ENCODE measurements at places on chromosomes 13 and 19.

GRCh38 chr19:30393729-30394480 is 21.7 kb downstream of the ZNF536 start:
- no peak for DNase-seq

DNA sequence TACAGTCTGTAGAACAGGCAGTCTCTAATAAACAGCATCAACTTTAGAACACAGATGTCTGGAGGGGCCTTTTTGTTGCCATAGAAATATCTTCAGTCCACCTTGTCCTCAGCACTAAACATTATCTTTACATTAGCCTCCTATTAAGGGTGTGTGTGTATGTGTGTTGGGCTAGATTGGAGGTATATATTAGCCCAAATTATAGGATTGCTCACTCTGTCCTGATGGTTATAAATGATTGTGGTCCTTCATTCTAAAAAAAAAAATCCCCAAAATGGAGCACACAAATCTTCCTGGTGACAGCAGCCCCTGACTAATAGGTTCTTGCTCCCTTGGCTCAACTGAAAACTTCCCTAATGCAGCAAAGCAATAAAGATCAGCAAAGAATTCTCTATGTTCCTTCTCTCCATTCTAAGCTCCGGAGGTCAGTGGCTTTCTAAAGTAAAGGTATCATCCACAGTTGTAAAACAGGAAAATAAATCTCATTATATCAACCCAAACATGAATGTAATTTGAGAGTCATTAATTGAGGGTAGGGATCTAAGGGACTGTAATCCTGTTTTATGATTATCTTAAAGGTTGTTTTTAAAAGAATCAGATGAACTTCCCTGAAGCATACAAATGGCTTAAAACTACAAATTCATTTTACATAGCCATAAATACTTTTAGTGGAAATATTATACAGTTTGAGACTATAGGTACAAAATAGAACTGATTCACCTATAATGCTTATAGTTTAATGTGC is 232.7 kb downstream of the KLF12 start:
- no peak for DNase-seq

GRCh38 chr13:31092646-31093045 is 69.1 kb downstream of the HSPH1 start:
- no peak for DNase-seq

DNA sequence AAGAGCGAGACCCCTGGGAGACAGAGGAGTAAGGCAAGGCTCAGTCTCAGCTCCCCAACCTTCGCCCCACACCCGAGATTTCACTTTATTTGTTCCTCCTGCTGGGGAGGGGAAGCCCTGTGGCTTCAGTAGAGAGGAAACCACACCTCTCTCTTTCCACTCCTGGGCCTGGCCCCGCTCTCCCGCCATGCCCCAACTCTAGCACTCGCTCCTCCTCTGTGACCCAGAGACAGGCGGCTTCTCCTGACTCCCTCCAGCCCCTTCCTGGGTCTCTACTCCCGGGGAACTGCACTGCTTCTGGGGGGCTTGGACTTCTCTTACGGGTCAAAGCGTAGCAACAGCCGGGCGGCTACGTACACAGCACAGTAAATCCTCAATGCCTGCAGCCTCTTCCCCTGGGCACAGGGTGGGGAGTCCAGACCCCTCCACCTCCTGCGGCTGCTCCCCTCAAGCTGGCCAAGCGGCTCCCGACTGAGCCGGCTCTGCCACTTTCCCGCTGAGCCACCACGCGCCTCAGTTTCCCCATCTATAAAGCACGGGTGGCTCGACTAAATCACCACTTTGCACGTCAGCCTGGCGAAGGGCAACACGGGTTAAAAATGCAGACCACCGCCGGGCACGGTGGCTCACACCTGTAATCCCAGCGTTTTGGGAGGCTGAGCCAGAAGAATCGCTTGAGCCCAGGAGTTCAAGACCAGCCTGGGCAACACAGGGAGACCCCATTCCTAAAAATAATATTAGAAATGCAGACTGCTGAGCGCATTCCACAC is 1.4 kb downstream of the RNF126 start:
- no peak for DNase-seq

DNA sequence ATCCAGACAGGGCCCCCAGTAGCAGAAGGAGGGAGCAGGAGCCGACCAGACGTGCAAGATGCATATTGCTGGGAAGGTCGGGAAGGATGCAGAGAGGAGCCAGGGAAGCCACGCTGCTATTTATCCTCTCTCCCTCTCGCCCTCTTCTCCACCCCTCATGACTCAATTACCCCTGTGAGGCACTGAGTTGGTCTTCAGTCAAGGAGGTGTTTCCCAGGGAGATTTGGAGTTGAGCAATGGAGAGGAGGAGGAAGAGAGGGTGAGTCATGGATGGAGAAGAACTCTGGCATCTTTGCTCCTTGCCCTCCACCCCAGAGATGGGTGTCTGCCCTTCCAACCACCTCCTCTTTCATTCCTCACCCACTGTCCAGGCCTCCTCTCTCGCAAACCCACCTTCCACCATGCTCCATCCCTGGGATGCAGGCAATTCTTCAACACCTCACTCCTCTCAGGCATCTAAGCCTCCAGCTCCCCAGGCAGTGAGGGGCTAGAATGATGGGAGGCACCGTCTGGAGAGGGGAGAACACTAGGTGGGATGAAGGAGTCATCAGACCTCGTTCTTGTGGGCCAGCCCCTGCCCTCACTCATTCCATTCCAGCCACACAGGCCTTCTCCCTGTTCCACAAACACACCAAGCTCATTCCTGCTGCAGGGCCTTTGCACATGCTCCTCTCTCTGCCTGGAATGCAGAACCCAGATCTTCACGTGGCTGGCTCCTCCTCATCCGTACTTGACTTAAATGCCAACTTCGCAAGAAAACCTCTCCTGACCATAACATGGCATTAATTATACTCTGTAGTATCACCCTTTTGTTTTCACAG is at the start of gene SBSN:
TSS of gene SBSN (minus strand) at position 94 of the 821 bp plus-strand sequence. CDS start at position 64, 30 bp downstream.
- no peak for DNase-seq

- peak; percentile 27 for DNase-seq
Measured at GRCh38 chr19:5578097-5578846, 10.5 kb upstream of the TINCR start.

DNA sequence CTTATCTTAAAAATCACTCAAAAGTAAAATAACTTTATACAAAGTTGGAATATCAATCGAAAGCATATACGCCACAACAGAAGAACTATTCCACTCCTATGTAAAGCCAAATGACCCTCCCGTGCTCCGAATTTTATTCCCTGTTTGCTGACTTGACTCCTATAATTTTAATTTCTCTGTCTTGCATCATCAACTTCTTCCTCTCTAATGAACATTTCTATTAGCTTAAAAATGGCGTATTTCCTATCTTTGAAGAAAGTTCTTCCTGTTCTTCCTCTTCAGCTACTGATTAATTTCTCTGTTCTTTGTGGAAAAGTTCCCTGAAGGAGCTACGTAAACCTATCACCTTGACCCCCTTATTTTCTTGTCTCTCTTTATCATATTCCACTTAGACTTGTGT is 389.3 kb downstream of the LMO7 start:
- DNase-seq = peak; percentile 22

DNA sequence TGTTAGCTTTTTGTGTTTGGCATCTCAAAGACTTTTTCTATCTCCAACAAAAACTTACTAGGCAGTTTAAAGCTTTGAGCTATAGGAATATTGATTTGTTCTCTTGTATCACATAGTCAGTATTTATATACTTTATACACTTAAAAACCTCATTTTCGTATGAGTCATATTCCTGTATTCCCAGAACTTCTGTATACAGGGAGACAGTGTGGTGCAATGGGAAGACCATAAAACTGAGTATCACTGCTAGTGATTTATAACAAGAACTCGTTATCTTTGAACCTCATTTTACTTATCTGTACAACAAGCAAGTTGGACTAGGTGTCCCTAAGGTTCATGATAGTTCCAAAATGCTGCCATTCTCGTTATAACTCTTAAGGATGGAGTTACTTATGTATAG is 6.3 kb downstream of the GPR180 start:
- no peak for DNase-seq

GRCh38 chr13:101144808-101145419 is 271.4 kb downstream of the NALCN start:
- no peak for DNase-seq

DNA sequence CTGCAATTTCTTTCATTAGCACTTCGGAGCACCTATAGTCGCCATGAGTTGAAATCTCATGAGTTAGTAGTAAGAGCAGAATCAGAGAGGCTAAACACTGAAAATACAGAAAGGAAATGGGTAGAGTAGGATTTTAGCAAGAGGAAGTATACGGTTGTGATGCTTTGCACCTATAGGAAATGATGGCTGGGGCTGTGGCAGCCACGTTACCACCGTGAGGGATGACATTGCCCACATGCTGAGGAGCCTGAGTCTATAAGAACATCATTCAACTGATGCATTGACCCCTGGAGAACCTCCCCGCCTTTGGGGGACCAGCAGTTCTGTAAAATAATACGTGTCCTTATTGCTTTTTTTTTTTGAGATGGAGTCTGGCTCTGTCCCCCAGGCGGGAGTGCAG is 20.4 kb downstream of the FAM187B start:
- no peak for DNase-seq

- DNase-seq = no peak
Measured at GRCh38 chr19:4036576-4037300, 29.2 kb downstream of the PIAS4 start.

DNA sequence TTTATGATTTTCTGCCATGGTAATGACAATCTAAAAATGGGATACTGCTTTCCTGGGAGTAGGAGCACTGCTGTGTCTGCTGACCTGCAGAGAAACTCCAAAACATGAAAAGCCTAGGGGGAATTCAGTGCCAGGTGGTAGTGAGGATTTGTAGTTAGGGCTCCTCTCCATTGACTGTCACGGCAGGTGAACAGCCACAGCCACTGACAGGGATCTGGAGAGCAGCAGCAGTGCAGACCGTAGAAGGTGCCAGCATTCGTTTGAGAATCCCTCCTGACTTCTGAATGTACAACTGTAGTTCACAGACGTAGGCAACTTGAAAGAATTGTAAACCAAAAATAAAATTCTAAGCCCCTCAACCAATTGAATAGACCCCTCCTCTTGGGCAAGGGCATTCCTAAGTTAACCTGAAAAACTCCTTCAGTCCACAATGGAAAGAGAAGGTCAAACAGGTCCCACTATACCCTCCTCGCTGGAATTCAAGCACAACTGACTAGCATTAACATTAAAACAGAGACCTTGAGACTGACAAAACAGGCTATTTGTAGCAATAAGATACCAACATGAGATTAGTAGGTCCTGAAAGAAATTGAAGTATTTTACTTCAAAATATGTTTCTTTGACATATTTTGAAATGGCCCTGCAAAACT is 1328.8 kb downstream of the OLFM4 start:
- no peak for DNase-seq

DNA sequence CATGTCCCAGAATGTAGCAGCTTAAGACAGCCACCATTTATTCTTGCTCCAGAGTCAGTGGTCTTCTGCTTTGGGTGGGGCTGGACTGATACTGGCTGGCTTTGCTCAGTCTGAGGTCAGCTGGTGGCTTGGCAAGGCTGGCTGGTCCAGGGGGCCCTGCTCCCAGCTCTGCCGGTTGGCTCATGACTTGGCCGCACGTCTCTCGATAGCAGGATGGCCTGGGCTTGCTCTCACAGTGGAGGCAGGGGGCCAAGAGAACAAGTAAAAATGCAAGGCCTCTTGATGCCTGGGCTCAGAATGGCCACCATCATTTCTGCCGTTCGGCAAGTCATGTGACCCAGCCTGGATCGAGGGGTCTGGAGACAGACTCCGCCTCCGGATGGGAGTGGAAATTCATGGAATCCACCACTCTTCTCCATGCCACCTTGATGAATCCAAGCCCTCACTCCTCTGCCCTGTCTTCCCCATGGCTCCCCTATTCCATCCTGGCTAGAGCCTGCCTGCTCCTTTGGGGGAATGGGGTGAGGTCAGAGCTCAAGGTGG is 13.1 kb downstream of the ACTMAP start:
- no peak for DNase-seq
